ENCODE measurements at places on chromosomes 7 and 10.

GRCh38 chr10:104735036-104735756 lies 94.1 kb downstream of the SORCS3 start:
- DNase-seq: no peak

DNA sequence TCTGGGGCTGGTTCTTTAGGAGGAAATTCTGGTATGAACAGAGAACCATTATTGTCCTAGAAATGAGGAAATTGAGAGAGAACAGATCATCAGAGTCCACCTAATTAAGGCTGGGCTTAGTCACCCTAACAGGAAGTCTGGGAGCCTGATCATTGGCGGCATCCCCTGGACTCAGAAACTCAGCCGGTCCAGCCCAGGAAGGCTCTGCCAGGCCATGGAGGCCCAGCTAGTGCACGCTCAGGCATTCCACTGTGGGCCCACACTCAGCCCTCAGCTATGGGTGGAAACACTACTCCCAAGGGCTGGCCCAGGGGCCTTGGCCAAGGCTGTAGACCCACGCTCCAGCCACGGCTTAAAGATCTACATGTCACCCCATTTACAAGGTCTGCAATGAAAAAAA lies 109.2 kb downstream of the PTPN20 start:
- DNase-seq: peak; percentile 60

DNA sequence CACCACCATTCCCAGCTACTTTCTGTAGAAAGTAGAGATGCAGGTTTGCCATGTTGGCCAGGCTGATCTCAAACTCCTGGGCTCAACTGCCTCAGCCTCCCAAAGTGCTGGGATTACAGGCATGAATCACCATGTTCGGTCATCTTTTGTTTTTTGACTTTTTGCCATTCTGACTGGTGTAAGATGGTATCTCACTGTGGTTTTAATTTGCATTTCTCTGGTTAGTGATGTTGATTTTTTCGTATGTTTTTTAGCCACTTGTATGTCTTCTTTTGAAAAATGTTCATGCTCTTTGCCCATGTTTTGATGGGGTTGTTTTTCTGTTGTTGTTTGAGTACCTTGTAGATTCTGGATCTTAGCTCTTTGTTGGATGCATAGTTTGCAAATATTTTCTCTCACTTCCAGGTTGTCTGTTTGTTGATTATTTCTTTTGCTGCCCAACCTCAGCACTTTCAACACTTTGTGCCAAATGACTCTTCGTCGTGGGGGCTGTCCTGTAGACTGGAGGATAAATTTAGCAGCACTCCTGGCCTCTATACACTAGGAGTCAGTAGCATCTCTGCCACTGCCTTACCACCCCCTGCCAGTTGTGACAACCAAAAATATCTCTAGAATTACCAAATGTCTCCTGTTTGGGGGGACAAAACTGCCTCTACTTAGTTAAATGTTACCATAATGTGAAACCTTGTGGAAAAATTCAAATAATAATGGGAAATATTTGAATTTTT lies 6.5 kb upstream of the CPED1 start:
- peak; percentile 43 for DNase-seq

GRCh38 chr10:119210633-119211032 lies 3.3 kb downstream of the GRK5 start:
- no peak for DNase-seq

- DNase-seq: no peak
These were observed 248.8 kb upstream of the SMIM30 start for GRCh38 chr7:113367041-113367586.

DNA sequence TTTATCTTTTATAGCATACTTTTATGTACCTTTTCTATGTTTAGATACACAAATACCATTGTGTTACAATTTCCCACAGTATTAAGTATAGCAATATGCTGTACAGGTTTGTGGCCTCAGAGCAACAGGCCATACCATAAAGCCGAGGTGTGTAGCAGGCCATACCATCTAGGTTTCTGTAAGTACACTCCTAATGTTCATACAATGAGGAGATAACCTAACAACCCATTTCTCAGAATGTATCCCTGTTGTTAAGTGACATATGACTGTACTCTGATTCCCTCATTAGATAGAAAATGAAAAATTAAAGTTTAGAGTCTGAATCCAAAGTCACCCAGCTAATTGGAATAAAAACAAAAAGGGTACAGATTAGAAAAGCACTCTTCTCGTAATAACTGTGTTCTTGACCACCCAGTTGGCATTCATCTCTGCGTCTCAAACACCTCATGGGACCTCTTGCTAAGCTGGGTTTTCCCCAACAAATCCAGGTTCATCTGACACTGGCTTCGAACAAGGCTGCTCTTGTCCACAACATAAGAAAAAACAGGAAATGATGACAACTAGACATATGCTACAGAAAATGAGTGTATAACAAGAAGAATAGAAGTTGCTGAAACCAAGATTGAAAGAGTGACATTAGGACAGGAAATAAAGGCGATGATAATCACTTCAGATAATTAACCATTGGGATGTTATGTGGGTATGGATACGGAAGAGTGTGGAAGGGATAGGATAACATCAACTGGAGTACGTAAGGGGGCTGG lies 1.4 kb downstream of the NDUFB8 start:
- DNase-seq: no peak

All from kidney tubule cell (primary cell).